ENCODE measurements at places on chromosomes 6 and 20. TPM values are rescaled to one million over a fixed set of nuclear protein-coding genes. Genes with fewer than 3 reads are reported as not detected.

The OCSTAMP gene
- total RNA-seq = not detected

The FHL5 gene
- total RNA-seq = not detected

The FKBP5 gene
- 8.3 TPM for total RNA-seq

- no peak for DNase-seq
These were observed 230.0 kb upstream of the BTBD3 start for GRCh38 chr20:11687546-11688292.

DNA sequence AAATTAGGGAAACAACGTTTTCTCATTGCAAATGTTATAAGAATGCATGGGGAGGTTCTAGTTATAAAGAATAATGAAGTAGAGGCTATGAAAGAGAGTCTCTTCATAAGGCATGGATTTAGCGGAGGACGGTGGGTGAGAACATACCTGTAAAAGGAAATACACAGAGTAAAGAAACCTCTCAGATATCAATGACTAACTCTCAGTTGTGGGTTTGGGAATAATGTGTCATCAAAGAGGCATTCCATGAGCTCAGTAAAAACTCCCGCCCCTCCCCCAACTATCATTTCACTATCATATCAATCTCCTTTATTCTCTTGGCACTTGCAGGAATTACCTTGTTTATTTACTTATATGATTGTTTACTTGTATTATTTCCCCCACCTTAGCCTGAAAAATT lies 695.4 kb downstream of the PTPRT start:
- DNase-seq = no peak

The OR12D3 gene
- total RNA-seq = not detected

The KCNB1 gene
- total RNA-seq = 0.41 TPM

GRCh38 chr6:167704396-167704901 lies 122.3 kb upstream of the AFDN start:
- DNase-seq = no peak

DNA sequence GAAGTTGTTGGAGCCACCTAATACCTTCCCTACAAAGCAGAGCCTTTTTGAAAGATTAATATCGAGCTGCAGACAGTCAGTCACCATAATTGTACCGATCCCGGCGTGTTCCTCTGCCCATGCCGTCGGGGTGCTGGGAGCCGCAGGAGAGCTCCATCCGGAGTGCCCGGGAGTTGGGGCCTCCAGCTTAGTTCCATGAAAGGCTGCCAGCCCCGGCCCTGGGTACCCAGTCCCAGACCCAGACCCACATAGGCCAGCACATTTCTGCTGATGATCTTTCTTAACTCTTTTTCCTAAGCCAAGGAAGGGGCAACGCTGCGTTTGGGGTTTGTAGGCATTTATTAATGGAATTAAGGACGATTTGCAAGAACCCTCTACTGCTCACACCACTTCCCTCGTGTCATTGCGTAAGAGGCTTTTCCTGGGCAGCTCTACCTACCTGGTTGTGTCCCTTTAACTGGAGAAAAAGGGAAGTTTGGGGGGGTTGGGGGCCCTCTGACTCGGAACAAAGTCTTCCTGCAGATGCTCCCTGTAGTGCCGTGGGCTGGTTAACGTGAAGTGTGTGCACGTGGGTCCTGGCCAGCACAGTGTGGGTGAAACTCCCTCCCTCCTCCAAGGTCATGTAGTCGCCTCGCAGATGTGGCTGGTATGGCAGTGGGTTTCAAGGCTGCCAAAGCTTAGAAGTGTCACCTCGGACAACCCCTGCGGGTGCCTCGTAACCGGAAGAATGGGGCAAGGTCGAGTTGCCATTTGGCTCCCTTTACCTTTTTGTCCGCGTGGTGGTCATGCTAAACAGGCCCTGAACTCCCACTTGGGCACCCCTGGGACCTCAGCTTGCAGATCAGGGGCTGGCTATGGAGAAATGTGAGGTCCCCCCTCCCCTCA lies 54.3 kb upstream of the APCDD1L start:
- no peak for DNase-seq

GRCh38 chr6:117389227-117390057 lies 36.3 kb downstream of the ROS1 start:
- no peak for DNase-seq

- DNase-seq = no peak
These were observed 199.9 kb downstream of the CD83 start for GRCh38 chr6:14317387-14317970.

DNA sequence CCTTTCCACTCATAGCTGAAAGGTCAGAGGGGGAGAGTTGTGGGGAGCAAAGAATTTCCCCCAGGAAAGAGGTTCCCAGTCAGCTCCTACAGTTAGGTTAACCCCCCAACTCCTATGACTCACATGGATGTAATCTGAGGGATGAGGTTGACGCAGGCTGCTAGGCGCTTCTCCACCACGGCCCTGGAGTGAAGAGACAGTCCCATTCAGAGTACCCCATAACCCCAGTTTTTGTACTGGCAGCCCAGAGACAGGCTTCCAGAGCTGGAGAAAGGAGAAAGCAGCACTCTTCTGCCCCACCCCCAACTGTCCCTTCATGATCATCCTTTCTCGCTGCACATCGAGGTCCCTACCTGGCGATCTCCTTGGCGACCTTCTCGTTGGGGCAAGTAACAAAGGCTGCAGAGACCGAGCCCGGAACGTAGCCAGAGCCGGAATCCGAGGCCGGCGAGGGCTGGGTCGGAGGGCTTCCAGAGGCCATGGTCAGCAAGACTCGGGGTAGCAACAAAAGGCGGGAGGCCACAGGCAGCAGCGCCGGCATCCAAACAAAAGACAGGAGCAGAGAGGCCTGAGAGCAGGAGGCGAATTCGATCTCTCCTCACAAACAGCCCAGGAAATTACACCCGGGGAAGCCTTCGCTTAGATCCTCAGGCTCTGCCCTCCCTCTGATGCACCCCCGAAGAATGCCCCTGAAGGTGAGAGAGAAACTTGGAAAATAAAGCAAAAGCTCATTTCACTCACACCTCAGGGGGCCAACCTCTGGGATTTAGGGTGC lies 592 bp downstream of the CUTA start:
- DNase-seq = peak; percentile 82

The PLCB1 gene
- 0.43 TPM for total RNA-seq

All from A172 (cell line).